NCI-H446 treated with DMSO at 0.1 percent for 48 hours (cell line): ENCODE measurements at places on chromosomes 7 and 10.

DNA sequence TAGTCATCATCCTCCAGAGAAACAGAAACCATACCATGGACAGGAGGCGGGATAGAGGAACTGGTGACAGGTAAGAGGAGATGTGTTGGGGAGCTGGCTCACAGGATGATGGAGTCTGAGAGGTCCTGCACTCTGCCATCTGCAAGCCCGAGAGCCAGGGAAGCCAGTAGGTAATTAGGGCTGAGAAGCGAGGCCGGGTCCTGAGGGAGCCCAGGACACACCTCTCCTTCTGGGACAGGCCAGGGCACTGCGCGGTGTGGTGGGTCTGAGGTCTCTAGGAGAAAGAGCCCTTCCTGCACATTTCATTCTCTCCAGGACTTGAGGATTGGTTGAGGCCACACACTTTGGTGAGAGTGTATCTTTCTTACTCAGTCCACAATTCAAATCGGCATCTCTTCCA, 415.5 kb downstream of the GLRX3 start:
- DNase-seq: no peak

- no peak for DNase-seq
These were observed 114.9 kb upstream of the ANKRD1 start for GRCh38 chr10:91035650-91036292.

DNA sequence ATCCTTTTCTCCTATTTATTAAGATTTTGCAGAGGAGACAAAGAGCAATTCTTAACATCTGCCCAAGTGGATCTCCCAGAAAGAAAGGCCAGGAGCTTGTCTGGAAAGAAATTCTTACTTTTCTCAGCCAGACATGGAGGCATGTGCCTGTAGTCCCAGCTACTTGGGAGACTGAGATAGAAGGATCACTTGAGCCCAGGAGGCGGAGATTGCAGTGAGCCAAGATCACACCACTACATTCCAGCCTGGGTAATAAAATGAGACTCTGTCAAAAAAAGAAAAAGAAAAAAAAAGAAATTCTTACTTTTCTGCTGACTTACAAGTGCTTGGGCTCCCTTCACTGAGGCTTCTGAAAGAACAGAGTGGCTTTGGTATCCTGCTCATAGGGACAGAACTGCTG, 2.4 kb upstream of the CYP3A43 start:
- no peak for DNase-seq

- DNase-seq: no peak
These were observed 20.8 kb upstream of the CDH23 start for GRCh38 chr10:71375952-71376351.

GRCh38 chr10:69383558-69383957, 33.2 kb downstream of the TACR2 start:
- DNase-seq: no peak

DNA sequence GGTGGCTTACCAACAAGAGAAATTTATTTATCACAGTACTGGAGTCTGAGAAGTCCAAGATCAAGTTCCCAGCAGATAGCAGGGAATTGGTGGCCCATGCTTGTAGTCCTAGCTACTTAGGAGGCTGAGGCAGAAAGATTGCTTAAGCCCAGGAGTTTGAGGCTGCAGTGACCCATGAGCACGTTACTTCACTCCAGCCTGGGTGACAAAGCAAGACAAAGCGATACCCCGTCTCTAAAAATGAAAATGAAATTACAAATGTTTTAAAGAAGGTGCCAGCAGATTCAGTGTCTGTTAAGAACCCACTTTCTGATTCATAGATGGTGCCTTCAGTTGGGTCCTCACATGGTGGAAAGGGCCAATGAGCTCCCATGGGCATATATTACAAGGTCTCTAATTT, 20.6 kb upstream of the ARHGAP12 start:
- DNase-seq: no peak

DNA sequence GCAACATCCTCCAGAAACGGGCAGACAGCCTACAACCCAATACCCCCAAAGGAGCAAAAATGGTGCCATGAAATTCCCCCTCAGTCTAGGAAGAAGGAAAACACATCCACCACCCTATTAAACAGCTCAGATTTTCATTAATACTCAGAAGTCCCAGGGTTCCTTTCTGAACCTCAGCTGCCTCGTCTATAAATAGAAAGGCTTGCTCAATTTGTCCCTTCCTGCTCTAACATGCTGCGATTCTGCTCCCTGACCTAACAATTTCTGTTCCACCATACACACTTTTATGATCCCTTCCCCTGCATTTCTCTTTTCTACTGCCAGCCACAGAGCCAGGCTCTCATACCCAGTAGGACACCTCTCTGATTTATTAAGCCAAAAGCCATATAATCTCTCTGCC, 68.1 kb downstream of the MTERF1 start:
- DNase-seq: no peak

DNA sequence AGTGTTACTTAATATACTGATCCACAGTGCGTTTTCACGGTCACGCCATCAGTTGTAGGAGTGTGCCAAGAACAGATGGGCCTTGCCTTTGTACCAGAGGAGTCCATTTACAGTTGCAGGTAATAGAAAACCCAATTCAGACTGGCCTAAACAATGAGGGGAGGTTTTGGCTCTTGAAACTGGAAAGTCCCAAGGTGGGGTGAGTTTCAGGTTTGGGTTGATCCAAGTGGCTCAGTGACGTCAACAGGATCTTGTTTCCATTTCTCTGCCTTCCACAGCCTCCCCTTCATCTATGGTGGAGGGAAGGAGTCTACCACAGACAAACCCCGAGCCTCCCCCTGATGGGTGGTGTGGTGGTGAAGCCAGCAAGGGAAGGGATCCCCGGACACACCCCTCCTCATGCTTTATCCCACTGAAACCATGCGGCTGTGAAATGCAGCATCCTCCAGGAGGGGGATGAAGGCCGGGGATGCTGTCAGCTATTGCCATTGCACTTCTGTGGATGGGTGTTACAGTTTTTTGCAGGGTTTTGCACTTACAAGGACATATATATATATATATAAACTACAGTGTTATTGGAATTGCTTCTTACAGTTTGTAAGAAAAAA, 14.8 kb upstream of the SH2D4B start:
- no peak for DNase-seq

GRCh38 chr7:26278770-26279169, 12.9 kb upstream of the SNX10 start:
- no peak for DNase-seq

DNA sequence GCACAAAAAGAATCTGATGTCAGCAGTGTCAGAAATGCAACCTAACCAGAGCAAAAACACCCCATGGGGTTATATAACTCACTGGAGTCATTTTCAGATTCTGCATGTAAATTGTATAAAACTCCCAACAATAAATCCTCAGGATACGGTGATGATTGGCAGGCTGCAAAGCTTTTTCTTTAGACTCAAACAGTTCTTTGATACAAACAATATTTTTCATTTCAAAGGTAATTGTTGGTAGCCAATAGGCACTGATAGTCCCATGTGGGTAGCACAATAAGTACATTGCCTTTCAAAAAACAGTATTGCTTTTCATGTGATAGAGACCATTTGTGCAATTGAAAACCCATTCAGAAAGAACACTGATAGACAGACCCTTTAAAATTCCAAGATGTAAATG, 98.0 kb downstream of the TMEM26 start:
- no peak for DNase-seq

GRCh38 chr7:44538798-44539668, 2.1 kb downstream of the NPC1L1 start:
- DNase-seq: no peak

GRCh38 chr7:85896531-85896930, 709.7 kb upstream of the SEMA3D start:
- no peak for DNase-seq

DNA sequence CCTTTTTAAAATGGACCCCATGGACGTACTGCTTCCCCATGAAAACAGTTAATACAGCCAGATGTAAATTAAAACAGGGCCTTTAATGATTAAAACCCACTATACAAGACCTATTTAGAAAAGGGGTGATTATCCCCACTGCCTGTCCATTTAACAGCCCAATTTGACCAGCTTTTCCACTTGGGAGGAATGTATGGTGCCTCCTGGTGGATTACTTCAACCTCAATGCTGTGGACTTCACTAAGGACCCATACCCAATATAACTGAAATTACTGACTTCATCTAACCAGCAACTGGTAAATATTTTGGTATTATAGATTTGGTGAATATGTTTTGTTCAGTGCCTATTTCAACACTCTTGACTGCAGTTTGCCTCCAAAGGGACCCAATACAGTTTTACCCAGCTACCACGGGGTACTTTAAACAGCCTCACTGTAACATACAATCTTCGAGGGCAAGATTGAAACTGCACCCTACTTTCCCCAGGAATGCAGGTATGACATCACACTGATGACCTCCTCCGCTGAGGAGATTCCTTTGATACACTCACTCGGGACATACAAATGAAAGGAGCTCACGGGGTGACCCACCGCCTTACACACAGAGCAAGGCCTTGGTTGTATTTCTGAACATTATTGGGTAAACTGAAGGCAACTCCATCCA, 192.8 kb downstream of the DNAJC1 start:
- no peak for DNase-seq

DNA sequence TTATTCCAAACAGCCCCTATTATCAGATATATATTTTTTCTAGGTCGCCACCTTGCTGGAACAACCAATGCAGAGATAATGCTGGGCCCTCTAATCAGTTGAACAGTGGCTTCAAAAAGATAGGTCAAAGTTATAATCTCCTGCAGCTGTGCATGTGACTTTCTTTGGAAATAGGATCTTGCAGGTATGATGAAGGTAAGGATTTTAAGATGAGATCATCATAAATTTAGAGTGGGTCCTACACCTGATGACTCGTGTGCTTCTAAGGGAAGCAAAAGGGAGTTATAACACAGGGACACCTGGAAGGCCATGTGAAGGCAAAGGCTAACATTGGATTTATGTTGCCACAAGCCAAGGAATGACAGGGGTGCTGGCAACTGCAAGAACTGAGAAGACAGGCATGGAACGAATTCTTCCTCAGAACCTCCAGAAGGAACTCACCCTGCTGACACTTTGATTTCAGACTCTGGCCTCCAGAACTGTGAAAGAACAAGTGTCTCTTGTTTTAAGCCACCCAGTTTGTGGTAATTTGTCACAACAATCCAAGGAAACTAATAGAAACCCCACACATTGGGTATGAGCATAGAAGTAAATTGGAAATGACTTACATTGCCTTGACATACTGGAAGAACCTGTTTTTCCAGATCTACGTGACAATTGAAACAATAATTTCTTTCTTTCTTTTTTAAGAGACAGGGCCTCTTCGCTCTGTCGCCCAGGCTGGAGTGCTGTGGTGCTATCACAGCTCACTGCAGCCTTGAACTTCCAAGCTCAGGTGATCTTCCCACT, 34.4 kb downstream of the CCDC71L start:
- no peak for DNase-seq

- DNase-seq: no peak
These were observed 221.6 kb downstream of the DGKI start for GRCh38 chr7:137625197-137625596.

DNA sequence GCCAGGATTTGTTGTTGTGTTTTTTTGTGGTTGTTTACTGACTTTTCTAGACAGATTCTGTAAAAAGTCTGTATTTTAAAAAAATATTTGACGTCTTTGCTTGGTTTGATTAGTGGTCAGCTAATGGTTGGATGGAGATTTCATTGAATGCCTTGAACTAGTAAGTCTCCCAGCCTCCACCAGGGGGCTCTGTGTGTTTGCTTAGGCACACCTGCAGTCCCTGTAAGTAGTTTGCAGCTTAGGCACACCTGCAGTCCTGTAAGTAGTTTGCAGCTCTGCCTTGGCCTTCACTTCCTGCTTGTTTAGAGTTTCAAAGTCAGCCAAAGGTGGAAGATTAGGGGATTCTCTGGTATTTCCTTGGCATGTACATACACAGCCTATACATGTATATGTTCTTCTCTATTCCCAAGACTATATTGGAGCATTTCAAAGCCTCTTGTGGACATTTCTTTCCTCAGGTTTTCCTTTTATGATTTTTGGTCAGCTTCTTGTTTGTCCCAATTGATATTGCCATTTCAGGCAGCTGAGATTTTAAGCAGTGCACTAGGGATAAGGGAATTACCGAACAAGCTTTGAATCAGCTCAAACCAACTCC, 101.6 kb downstream of the CCSER2 start:
- no peak for DNase-seq

DNA sequence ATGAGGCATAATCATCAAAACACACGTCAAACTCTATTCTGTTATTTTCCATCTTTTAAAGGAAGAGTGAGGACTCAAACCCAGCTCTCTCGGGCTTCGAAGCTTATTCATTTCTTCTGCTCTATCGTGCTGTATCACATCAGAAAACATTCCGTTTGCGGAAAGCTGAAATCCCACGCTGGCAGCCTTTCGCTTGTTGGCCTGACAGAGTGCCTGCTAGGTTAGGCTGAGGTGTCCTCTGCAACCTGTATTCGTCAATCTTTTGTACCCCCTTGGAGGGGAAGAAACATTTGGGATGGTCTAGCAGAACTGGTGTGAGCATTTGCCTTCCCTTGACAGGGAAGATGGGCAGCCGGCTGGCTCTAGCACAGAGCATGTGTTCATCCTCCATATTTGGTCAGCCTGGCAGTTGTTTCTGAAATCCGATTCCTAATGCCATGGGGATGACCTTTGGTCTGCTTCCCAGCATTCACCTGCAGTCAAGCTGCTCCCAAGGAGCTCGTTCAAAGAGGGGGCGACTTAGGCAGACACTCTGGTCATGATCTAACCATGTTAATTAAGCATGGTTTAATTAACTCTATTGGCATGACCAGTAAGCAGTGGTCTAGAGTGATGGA, 55.2 kb downstream of the TACC2 start:
- DNase-seq: peak; percentile 8

GRCh38 chr10:26448292-26448691, 10.2 kb downstream of the APBB1IP start:
- no peak for DNase-seq

GRCh38 chr7:120725376-120726039, 132.4 kb downstream of the TSPAN12 start:
- peak; percentile 58 for DNase-seq

DNA sequence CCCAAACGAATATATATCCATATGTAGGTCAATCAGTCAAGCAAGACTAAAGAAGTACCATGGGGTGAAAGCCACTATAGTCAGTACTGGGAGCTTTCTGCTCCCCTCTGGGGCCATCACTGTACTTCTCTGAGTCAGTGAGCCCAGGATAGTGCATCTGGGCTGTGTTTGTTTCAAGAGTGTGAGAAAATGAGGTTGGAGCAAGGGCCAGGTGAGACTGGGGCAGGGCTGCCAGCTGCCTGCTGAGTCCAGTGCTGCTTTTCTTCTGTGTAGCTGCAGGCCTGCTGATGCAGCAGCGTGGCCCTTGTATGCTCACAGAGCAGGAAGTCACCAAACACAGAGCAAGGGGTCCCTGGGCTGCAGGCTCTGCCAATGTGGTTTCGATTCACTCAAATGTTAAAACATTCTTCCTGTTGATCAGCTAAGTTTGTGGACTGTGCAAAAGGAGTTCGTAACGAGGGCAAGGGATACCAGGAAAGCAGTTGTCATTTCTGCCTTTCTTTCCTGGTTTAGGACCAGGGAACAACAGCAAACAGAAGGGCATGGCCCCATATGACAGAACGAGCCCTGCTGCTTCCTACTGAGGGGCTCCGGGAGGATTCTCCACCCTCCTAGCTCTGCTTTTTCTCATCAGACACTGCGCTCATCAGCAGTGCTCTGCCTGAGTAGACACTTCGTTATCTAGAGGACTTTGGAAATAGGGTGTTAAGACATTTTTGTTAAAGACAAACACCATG, 65.4 kb upstream of the TNS3 start:
- no peak for DNase-seq
